Activated T-cell treated with anti-CD3 and anti-CD28 coated beads, Interleukin-2, amount 50 U/mL, for 72 hours (primary cell): ENCODE measurements at places on chromosomes 4 and X. TPM values are rescaled to one million over a fixed set of nuclear protein-coding genes. Genes with fewer than 3 reads are reported as not detected.

GRCh38 chrX:129979207-129979920 lies 3.1 kb upstream of the BCORL1 start:
- no peaks in the 10 kb centered on the region for H3K4me1 ChIP-seq
- no peaks in the 10 kb centered on the region for H3K36me3 ChIP-seq
- peaks cover 26% of the 10 kb centered on the region for H3K27me3 ChIP-seq
- no peak overlapping the region for H3K4me3 ChIP-seq
- H3K27ac ChIP-seq: no peak overlapping the region

DNA sequence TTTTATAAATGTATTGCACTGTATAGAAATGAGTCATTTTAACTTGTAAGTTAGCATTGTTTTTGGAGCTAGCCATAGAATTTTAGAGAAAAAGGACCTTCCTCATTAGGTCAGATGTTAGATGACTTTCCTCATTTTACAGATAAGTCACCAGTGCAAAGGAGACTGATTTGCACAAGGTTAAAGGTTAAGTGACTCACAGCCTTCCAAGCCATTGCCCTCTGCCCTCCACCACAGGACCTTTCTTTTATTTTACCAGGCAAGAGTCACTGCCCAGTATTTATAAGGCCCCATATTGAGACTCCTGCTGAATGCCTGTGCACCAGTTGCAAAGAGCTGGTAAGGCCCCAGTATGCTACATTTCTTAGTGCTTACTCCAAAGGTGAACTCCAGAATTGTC lies 4.2 kb upstream of the ABCG2 start:
- no peak for DNase-seq
- H3K4me1 ChIP-seq: peaks cover 13% of the 10 kb centered on the region
- H3K27ac ChIP-seq: no peak overlapping the region
- H3K36me3 ChIP-seq: peaks cover 4% of the 10 kb centered on the region

DNA sequence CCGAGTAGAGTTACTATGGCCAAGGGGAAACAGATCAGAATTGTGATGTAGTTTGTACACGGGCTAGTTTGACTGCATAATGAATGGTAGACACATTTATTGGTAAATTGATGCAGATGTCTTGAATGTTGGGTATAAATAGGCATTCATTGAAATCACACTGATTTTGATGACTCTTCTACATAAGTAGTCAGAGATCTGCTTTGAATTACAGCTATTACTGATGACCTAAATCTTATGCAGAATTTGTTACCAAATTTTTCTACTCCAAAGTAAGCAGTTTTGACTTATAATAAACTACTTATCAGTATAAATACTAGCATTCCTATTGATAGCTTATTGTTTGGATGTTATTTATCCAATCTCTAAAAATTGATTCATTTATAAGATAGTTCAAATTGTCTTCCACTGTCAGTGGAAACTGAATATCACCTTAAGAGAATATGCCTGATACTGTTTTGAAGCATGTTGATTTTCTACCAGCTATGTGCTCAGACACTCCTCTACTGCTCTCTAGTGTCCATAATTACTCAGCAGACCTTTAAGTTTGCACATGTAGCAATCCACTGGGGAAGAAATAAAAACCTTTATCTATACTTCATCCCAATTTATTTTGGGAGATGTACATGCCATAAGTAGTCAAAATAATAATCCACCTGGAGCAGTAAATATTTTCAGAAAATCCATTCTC lies 120.3 kb downstream of the RASL11B start:
- no peak overlapping the region for H3K27ac ChIP-seq
- no peak for DNase-seq
- peaks cover 4% of the 10 kb centered on the region for H3K4me1 ChIP-seq
- H3K27me3 ChIP-seq: no peaks in the 10 kb centered on the region
- no peaks in the 10 kb centered on the region for H3K36me3 ChIP-seq

DNA sequence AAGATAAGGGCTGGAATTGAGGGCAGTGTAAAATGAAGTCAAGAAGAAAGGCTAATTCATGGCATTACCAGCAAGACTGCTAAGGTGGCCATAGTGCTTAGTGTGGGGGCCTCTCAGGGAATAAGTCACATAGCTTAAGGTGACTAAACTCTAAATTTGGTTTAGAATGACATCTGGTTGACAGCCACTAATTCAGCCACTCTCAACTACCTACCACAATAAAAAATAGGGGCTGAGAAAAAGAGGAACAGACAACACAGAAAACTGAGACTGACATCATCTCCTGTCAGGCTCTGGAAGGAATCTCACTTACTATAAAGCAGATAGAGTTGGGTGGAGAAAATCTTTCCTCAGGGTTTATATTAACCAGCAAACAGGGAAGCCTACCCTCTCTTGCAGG lies 96.9 kb downstream of the CHRDL1 start:
- H3K36me3 ChIP-seq: no peaks in the 10 kb centered on the region
- no peak for DNase-seq
- peaks cover 24% of the 10 kb centered on the region for H3K27me3 ChIP-seq
- peaks cover 5% of the 10 kb centered on the region for H3K4me1 ChIP-seq
- H3K27ac ChIP-seq: no peak overlapping the region

DNA sequence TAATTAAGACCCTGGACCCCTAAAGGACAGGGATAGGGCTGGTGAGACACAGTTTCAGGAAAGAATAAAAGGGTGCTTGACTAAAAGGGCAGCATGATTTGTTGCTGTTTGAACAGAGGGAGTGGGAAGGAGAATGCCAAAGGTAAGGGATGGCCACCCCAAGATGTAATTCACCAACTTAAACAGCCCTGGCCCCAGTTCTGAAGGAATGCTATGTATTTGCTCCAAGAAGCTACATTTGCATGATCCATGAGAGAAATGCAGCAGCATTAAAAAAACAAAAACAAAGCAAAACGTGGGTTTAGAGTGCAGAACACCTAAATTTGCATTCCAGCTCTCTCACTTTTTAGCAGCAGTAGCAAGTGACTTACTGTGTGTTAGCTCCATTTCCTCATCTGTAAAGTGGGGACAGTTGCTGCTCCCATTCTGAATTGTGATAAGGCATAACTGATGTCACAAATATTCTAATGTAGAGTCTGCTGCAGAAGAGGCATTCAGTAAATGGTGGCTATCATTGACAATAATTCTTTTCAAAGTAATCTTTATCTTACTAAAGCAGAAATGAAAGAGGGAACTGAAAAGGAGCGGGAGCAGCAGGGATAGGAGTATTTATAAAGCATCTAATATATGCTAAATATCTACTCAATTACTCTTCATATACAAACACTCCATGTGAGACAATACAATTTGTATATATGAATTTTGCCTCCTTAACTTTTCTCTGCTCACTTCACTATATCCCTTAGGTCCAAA lies 115.8 kb downstream of the PPARGC1A start:
- no peak for DNase-seq
- no peak overlapping the region for H3K27ac ChIP-seq
- H3K36me3 ChIP-seq: peaks cover 2% of the 10 kb centered on the region
- H3K27me3 ChIP-seq: no peaks in the 10 kb centered on the region
- no peak overlapping the region for H3K4me3 ChIP-seq
- no peaks in the 10 kb centered on the region for H3K4me1 ChIP-seq

GRCh38 chr4:186724058-186724863 lies 605 bp upstream of the FAT1 start:
- no peak overlapping the region for H3K27ac ChIP-seq
- peaks cover 12% of the 10 kb centered on the region for H3K4me1 ChIP-seq
- H3K36me3 ChIP-seq: no peaks in the 10 kb centered on the region
- DNase-seq: no peak
- peaks cover 48% of the 10 kb centered on the region for H3K27me3 ChIP-seq

DNA sequence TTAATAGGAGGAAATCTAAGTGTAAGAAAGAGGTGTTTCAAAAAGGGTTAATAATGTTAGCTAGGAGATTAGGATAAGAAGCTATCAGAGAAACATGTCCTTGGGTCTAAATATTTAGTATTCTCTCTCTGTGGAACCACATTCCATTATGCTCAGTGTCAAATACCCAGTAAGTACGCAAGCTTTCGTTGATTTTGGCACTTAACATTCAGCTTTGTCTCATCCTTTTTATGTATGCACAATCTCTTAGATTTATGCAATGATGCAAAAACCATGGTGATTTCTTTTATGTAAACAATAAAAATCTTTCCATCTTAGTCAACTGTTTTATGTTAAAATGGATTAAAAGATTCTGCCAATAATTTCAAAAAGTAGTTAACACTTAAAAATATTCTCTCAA lies 129.2 kb downstream of the KLHL13 start:
- no peaks in the 10 kb centered on the region for H3K27me3 ChIP-seq
- no peaks in the 10 kb centered on the region for H3K4me1 ChIP-seq
- H3K27ac ChIP-seq: no peak overlapping the region
- DNase-seq: no peak

DNA sequence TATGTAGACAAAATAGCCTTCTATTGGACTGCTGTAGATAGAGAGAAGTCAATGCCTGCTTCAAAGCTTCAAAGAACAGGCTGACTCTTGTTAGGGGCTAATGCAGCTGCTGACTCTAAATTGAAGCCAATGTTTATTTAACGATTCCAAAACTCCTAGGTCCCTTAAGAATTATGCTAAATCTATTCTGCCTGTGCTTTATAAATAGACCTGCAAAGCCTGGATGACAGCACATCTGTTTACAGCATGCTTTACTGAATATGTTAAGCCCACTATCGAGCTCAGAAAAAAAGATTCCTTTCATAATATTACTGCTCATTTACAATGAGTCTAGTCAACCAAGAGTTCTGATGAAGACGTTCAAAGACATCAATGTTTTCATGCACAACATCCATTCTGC lies 54.8 kb upstream of the RBMXL3 start:
- H3K27me3 ChIP-seq: no peaks in the 10 kb centered on the region
- no peak for DNase-seq
- no peaks in the 10 kb centered on the region for H3K36me3 ChIP-seq

GRCh38 chr4:186819342-186820086 lies 95.9 kb upstream of the FAT1 start:
- no peak overlapping the region for H3K4me3 ChIP-seq
- no peak for DNase-seq
- H3K27ac ChIP-seq: no peak overlapping the region
- H3K36me3 ChIP-seq: no peaks in the 10 kb centered on the region
- H3K27me3 ChIP-seq: no peaks in the 10 kb centered on the region
- no peaks in the 10 kb centered on the region for H3K4me1 ChIP-seq

DNA sequence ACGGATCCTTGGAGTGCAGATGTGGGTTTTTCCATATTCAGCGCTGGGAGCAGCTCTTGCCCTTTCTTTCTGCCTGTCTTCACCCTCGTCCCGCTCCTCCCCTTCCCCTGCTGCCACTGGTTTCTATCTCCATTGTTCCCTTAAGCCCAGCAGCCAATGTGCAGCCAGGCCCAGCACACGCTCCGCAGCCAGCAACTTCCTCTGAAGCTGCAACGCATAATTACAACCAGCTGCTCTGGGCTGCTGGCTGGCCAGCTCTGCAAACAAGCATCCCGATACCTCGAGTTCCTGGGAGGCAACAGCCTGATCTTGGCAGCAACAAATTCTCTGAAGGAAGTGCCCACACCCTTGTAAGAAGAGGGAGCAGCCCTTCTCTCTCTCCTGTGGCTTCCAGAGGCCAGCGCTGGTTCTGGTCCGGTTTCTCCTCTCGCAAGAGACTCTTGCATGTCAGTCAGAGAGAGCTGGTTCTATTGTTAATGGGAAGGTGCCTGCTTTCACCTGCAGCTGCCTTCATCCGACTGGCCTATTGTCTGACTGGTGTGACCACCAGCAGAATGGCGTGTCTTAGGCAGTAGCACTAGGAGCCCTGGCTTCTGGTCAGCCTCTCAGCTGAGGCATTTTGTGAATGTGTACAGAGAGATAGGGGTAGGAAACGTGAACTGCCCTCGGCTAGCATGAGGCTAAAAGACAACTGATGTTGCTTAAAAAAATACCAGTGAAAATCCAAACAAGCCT lies 83.8 kb upstream of the MAML3 start:
- DNase-seq: no peak
- no peaks in the 10 kb centered on the region for H3K36me3 ChIP-seq
- no peak overlapping the region for H3K4me3 ChIP-seq
- peaks cover 6% of the 10 kb centered on the region for H3K27me3 ChIP-seq

DNA sequence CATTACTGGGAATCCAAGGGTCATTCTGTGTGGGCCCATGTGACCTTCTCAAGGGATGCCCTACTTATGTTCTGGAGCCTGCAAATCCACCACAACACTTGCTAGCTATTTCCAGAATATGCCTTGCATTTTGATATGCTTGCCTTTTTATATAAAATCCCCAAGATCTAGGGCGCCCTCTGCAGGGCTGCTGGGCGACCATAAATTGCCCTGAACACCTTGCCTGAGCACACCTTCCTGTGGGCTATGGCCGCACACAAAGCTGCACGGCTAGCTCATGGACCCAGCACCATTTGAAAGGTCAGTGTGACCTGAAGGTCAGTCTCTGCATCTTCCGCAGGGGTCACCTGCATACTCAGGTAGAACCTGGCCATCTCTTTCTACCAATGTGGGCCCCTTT lies 311.7 kb downstream of the NLGN4X start:
- H3K36me3 ChIP-seq: no peaks in the 10 kb centered on the region
- no peak overlapping the region for H3K27ac ChIP-seq
- no peaks in the 10 kb centered on the region for H3K4me1 ChIP-seq
- H3K4me3 ChIP-seq: no peak overlapping the region
- DNase-seq: no peak

Gene GPR34
- 0.51 TPM for total RNA-seq

Gene GPR82
- total RNA-seq: 0.19 TPM

Gene GNL3L
- total RNA-seq: 55.7 TPM

Gene ARHGEF6
- total RNA-seq: 85.6 TPM

Gene HSFX1
- 1.00 TPM for total RNA-seq

Gene CDX4
- total RNA-seq: not detected

Gene ADH7
- not detected for total RNA-seq

Gene ZNF827
- total RNA-seq: 39.0 TPM

Gene MAGIX
- total RNA-seq: 0.93 TPM

Gene ADGRG4
- total RNA-seq: not detected
